ENCODE measurements at places on chromosomes 1 and 21.

DNA sequence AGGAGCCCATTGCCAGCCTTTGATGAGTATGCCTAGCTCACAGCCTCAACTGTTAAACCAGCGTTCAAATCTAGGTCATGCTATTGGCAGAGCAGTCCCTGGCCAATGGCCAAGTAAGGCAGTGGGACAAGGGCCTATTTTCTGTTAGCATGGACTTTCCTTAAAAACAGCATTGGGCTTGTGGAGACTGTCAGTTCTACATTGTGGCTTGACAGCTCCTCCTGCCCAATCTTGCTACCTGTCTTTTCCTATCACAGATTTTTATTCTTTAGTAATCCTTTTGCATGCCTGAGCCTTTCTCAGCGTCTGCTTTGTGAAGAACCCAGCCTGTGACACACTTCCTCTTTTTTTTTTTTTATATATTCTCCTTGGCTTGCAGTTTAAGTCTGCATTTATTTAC is 56.4 kb downstream of the DIP2A start:
- DNase-seq: peak; percentile 57

DNA sequence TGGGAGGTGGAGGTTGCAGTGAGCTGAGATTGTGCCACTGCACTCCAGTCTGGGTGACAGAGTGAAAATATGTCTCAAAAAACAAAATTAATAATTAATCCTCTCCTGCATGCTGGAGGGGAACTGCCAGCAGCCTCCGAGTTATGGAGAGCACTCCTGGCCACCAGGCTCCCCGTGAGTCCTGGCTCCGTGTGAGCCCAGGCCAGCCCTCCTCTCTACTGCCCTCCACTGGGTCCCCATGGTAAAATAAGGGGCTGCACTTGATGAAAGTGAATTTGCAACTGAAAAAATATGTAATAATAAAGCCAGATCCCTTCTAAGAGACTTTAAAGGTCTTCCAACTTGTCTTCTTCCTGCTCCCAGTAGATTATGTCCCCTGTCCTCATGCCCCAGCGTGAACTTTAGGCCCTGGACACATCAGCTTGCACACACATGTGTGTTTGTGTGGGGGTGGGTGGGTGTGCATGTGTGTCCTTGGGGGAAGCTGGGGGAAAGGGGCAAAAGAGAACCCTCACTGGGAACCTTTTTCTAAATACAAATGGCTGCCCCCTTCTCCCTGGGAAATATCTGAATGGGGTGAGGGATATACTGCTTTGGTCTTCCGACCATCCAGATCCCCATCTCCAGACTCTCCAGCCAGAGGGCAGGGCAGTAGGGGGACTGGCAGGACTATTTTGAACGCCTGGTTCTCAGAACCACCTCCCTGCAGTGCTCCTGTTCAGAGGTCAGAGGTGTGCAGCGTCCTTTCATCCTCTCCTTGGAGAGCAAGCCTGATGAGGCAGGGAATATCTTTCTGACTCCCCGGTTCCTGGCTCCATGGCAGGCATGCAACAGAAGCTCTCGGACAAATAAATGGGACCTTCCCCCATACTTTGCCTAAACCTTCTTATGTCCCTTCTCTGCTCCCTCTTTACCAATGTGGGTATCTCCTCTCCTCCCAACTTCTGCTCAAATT is 26.2 kb downstream of the NEK2 start:
- DNase-seq: no peak

DNA sequence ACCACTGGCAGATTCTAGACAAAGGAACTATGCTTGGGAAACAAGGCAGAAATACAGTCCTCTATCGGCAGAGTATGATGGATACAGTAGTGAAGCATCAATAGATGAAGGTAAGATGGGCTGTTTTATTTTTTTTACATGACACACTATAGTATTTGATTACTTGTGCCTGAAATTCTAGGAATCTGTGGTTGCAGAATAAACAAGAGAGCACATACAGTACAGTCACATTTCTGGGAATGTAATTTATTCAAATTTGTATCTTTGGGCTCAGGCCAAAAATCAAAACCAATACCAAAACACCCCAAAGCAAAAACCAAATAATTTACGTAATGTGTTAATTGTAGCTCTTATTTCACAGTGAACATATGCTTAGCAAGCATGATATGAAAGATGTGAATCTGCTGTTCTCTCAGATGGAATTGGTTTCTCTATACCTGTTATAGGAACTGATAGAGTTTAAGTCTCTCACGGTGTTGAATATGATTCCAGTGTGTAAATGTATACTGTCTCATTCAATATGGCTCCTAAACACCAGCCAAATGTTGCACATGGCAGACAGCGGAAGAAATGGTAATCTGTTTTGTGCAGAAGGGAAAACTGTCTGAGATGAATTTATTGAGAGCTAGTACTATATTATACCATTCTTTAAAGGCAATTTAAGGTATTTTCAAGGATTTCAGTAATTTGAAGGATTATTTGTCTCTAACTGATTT is 83.3 kb downstream of the SYT14 start:
- DNase-seq: no peak

DNA sequence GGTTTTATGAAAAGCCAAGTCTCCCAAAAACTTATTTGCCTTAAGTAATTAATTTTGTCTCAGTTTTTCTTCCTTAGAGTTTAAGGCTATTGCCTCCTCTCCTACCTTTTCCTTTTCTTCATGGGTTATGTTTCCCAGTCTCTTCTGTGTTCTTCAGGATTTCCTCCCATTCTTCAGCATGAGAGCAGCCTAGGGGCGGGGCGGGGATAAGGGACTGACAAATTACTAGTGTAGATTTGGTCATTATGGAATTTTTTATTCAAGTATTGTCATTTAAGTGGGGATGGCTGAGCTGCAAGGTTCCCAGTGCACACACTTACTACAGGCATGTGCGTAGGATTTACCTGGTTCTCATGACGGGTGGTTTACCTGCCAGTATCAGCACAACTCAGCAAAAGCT is 35.2 kb upstream of the PIGV start:
- DNase-seq: no peak

GRCh38 chr1:94299627-94300553 is 62.5 kb upstream of the ARHGAP29 start:
- no peak for DNase-seq

- no peak for DNase-seq
Measured at GRCh38 chr1:146032631-146033219, 11.2 kb upstream of the HJV start.

DNA sequence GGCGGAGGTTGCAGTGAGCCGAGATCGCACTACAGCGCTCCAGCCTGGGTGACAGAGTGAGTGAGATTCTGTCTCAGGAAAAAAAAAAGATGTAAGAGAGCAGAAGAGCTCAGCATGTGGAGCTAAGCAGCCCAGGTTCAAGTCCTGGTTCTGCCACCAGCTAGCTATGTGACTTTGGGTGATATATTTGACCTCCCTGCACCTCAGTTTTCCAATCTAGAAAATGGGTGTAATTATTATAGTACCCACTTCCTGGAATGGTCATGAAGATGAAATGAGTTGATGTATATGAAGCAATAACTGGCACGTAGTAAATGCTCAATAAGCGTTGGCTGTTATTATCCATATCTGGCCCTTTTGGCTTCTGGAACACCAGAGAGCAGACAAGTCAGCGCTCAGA is 38.2 kb downstream of the CAMK2N1 start:
- DNase-seq: no peak

- peak; percentile 90 for DNase-seq
Measured at GRCh38 chr1:98048244-98048643, 127.4 kb upstream of the DPYD start.

DNA sequence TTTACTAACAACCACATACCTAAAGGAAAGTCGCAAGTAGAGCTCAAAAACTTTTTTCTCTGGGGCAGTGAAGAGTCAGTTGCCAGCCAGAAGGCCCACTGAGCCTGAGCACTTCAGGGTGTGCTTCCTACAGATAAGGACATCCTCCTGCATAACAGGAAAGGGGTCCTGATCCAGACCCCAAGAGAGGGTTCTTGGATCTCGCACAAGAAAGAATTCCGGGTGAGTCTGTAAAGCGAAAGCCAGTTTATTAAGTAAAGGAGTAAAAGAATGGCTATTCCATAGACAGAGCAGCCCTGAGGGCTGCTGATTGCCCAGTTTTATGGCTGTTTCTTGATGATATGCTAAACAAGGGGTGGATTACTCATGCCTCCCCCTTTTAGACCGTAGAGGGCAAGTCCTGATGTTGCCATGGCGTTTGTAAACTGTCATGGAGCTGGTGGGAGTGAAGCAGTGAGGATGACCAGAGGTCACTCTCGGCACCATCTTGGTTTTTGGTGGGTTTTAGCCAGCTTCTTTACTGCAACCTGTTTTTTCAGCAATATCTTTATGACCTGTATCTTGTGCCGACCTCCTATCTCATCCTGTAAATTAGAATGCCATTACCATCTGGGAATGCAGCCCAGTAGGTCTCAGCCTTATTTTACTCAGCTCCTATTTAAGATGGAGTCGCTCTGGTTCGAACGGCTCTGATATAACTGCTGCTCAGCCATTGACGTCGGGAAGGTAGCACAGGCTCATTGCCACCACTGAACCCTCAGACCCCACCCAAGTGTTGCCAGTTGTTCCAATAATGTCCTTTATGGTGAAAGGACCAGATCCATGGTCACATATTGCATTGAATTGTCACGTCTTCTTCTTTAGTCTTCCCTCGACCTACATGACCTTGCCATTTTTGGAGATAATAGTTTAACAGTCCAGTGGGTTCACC is 96.6 kb upstream of the ERRFI1 start:
- no peak for DNase-seq

GRCh38 chr1:78913950-78914349 is 92.6 kb downstream of the ADGRL4 start:
- DNase-seq: no peak

GRCh38 chr21:40162075-40162474 is 294.8 kb downstream of the PCP4 start:
- DNase-seq: no peak
